SJSA1 (cell line): ENCODE measurements at places on chromosomes 12 and 14.

DNA sequence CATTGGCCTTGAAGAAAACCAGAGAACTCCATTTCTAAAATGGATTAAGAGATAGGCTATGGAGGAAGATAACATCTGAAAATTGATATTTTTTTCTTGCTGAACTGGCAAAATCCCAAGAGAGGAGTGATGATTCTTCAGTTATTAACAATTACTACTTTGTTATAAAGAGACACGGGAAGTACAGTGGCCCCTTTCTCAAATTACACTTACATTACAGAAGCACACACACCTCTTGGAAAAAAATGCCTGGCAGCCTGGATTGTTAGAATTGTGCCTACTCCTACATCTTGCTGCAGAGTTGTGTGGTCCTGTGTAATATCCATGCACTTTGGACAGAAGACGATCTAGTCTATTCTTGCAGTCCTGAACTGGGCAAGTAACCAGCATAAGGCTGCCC lies 71.7 kb downstream of the TGFB3 start:
- DNase-seq = no peak

- no peak for DNase-seq
Observed at GRCh38 chr14:55436931-55437330, 3.5 kb downstream of the TBPL2 start.

DNA sequence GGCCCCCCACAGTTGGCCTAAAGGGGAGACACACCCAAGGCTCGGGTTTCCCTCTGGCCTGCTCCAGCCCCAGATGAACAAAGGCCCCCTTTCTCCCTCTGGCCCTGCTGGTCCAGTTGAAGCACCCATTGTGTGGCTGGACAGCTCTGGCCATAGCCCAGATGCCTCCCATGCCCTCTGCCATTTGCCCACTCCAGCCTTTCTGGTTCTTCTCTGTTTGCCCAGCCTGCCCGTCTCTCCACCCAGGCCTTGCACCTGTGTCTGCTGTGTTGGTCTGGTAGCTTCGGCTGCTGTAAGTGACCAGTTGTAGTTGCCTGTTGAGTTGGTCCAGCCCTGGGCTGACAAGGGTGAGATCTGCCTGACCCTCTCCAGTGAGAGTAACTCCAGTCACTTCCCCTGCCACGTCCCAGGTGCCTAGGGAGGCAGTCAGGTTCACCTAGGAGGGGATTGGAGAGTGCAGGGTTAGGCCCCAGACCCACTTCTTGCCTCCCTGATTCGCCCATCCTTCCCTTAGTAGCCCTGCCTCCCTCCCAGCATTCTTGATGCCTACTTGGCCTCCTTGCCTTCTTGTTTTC lies 3.0 kb downstream of the B4GALNT1 start:
- peak; percentile 96 for DNase-seq

GRCh38 chr12:52915637-52916036 lies 10.8 kb upstream of the KRT8 start:
- no peak for DNase-seq

DNA sequence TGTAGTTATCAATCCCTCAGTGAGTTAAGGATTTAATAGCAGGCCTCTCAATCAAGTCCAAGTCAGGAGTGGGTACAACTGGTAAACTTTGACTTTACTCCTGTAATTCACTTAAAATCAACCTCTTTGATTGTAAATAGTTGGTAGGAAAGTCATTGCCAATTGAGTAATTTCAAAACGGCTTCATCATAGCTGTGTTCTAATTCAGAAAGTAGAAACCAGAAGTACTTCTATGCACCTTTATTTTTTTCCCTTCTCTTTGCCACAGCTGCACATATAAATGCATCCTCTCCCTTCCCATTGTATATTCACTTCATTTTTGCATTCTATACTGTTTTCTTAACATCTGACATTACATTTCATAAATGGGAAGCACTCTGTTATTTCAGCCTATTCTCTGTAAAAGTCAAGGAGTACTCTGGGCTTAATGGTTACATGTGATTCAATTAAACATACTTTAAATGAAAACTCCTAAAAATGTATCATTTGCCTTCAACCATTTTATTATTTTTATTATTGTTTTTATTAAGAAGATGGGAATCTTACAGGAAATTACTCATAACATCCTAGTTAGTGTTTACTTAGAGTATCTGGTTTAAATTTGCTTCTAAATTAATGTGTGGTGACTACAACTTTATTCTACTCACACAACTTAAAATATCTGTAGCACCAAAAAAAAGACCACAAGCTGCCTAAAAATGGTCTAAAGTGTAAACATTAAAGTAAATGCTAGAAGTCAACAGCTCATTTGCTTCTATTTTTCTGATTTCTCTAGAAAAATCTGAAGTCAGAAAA lies 171.2 kb downstream of the CEP128 start:
- no peak for DNase-seq

DNA sequence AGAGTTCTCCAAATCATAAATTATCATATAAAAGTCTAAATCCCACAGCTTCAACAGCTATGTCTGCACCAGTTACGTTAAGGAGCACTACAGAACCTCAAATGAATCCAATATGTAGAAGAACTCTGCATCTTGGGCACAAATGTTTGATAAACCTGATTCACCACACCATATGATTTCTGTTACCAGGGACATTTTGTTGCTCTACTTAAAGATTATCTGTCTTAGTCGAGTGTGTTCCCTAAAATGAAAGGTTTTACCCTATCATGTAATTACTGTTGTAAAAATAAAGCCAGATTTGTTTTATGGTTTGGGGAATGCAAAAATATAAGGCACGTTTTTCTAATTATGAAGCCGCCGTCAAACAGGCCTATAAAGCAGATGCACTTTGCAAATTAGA lies 363.1 kb downstream of the EGLN3 start:
- DNase-seq = no peak

DNA sequence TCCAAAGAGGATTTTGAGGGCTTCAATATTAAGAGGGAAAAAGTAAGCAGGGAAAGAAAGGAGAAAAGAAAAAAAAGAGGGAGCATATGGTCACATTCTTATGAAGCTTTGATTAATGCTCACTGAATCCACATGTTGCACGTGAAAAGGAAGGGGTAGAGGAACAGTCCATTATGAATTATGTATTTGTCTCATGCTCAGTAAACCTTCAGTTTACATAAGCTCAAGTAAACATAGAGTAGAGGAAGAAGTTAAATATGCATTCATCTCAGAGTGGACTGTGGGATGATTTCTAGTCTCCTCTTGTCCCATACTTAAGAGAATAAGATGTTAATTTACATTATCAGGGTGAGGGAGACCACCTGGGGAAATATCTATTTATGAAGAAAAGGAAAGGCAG lies 334.5 kb downstream of the IPO8 start:
- DNase-seq = no peak
